ENCODE measurements at places on chromosomes 2 and 18.

DNA sequence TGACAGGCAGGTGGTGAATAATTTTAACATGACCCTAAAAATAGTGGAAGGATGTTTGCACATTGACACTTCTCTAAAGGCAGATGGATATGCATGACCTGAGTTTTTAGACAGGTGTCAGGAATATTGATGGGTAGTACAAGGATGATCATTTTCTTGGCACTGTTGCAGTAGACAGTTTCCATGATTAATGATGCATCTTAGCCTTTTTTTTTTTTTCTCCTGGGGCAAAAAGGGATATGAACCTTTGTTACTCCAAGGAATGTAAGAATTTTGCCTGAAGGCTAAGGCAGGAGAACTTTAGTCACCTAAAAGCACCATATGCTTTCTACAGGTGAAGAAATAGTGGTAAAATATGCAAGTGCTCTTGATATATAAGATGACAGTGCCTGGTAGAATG is 136.3 kb upstream of the CAVIN2 start:
- no peak for DNase-seq

GRCh38 chr2:227623226-227623625 is 5.9 kb downstream of the SCYGR4 start:
- no peak for DNase-seq

DNA sequence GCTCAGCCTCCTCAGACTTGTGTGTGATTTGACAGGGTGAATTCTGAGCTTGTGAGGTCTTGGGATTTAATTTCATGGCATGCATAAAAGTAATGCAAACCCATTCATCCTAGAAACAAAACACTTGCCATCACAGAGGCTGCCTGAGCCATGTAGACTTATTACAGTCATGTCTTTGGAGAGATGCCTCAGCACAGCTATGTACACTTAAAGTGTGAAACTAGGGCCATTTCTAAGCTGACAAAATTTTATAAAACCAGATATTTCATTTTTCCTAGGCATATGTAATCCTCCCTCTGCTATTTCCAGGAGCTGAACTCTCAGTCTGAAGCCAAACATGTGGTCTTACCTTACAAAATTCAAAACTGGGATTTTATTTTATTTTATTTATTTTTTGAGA is 322.2 kb upstream of the SPHKAP start:
- DNase-seq = no peak

DNA sequence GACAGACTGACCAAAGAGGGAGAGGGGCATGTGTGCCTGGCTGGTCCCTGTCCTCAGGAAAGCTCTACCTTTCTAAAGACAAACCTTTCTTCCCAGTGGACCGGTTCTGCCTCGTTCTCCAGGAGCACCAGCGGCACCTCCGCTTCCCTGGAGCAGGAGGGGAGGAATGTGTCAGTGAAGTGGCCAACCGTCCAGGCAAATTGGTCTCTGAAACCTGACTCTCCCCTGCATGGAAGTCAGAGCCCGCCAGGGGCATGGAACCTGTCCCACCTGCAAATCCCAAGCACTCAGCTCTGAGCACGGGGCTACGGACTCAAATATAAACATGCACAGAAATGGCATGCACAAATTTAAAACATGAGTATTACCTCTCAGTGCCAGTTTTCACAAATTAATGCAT is 62.9 kb downstream of the COL6A3 start:
- peak; percentile 40 for DNase-seq

DNA sequence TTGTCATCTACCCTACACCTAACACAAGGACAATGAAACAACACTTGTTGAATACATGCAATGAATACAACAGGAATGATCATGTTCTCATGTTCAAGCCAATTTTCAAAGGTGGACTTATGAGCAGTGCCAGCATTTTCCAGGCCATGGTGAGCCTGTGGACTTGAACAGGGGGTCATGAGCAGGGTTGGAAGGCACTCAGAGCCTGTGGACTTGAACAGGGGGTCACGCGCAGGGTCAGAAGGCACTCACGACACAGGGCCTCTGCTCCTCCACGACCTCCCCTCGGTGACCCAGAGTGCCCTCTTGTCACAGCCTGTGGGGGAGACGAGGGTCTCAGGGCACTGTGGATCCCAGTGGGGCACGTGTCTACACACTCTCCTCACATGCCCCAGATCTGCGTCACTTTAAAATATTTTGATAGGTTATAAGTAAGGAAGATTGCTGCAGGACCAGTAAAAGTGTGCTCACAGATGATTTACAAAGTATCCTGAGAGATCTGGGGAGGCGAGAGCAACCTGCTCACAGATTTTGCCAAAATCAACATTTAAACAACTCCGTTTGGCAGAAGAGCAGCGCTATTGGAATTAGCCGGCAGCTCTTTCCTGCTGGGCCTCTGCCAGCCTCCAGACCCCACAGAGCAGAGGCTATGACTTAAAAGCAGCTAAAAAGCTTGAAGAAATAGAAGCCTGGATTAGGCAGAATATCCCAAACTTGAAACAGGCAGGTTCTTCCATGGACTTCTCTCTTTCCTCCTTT is 121.9 kb downstream of the TMEM18 start:
- DNase-seq = no peak

GRCh38 chr2:14881651-14882327 is 249.3 kb downstream of the LRATD1 start:
- no peak for DNase-seq

- DNase-seq = peak; percentile 90
These were observed 555 bp downstream of the TMEM18 start for GRCh38 chr2:676647-677055.

DNA sequence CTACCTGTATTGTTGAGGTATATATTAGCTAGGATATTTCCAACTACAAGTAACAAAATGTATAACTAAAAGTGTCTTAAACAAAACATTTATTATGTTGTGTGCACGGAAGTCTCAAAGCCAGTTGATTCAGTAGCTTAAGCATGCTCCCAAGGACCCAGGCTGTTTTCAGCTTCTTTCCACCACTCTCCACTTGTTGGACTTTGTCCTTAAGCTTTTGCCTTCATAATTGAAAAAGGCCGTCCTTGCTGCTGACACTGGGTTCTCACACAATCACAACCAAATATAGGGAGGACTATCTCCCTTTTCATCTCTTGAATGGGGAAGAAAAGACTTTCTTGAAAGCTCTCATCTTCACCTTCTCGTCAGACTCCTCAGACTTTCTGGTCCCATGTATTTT is 12.2 kb upstream of the NEMP2 start:
- DNase-seq = no peak

DNA sequence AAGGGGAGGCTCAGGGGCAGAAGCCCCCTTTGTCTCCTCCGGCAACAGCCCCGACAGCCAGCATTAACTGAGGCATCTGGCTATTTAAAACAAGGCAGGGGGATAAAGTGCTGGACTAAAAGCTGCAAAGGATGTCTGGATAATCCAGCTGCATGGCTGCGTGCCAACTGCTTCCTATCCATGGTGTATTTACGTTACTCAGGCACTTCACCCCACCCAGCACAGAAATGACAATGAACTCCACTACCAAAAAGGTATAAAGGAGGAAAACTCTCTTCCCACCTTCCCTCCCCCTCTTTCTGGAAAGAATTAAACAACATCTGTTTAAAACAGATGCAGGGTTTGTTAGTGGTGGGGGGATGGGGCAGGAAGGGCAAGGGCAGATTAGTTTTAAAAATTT is 82.5 kb downstream of the SPRED2 start:
- DNase-seq = peak; percentile 78

DNA sequence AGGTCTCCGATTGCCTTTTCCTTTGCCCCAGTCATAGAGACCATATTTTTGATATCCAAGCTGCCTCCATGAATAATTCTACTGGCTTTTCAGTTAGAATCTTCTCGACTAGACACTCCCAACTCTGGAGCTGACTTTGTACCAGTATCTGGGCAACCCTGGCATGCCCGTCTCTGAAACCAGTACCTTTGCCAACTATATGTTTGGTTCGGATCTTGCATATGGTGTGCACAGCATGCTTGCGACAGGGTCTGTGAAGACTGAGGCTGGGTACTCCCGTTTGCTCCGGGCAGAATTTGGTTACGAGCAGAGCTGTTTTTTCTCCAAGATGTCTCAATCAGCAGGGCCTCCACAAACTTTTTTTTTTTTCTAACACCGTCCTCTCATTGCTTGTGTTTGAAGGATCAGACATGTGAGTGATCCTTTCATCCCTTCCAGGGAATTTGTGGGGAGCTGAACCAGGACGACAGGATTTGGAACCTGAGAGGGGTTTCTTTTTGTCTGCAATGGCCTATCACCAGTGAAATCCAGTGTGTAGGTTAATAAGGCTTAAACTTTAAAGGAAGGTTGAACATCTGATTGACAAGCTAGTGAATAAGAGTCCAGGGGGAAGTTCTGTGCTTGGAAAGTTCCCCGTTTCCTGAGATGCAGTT is 322.3 kb downstream of the MYCN start:
- DNase-seq = no peak

GRCh38 chr2:189477756-189478155 is 36.5 kb downstream of the WDR75 start:
- no peak for DNase-seq

GRCh38 chr2:118265873-118266455 is 177.7 kb downstream of the INSIG2 start:
- no peak for DNase-seq

GRCh38 chr18:23570912-23571504 is 15.3 kb downstream of the NPC1 start:
- DNase-seq = no peak

GRCh38 chr18:11336241-11336640 is 186.9 kb upstream of the PIEZO2 start:
- no peak for DNase-seq

DNA sequence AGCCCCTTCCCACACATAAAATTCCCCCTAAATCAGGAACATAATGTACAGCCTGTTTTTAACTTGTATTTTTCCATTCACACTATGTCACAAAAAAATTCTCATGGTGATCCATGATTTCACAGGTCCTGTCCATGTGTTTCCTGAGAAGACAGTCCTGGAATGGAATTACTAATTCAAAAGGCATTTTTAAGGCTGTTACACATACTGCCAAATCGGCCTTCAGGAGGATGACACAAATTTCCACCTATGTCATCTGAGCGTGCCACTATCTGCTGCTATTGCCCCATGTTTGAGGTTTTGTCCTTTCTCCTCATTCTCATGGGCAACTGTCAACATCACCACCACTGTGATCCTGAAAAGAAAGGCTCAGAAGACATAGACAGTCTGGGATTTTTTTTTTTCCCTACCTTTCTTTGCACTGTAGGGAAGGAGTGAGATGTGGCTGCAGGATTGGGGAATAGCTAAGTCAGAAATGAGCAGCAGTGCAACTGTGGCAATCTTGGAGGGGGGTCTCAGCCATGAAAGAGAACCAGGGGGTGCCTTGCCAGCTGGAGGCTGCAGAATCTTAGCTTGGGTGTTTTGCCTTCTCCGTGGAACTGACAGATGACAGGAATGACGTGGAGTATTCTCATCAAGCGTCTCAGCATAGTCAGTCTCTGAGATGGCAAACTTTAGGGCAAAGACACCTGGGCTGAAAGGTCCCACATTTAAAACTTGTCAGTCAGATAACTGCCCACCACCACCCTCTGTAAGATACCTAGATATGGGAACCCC is 73.4 kb downstream of the MARCHF4 start:
- DNase-seq = no peak
